ENCODE measurements at places on chromosomes 6 and 20.

GRCh38 chr20:59141818-59142581, 21.6 kb upstream of the ZNF831 start:
- DNase-seq, result no peak

DNA sequence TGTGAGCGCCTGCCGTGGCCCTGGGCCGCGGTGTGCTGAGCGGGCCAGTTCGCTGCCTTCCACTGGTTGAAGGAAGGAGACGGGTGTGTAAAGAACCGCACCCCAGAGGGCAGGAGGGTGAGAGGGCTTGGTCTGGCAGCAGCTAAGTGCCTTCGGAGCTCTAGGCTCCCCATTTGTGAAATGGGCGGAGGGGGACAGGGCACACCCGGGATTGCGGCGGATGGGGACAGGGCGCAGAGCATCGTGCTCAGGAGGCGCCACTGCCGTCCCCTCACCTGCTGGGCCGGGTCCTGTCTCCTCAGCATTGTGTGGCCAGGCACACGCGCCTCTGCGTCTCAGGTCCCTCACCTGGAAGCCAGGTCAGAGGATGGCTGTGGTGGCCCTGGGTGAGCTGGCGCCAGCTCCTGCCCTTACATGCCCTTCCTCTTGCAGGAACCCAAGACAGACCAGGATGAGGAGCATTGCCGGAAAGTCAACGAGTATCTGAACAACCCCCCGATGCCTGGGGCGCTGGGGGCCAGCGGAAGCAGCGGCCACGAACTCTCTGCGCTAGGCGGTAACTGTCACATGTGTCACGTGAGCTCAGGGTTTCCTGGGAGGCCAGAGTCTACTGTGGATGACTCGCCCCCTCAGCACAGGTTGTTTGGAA, 3.1 kb downstream of the ADRM1 start:
- DNase-seq, result no peak

DNA sequence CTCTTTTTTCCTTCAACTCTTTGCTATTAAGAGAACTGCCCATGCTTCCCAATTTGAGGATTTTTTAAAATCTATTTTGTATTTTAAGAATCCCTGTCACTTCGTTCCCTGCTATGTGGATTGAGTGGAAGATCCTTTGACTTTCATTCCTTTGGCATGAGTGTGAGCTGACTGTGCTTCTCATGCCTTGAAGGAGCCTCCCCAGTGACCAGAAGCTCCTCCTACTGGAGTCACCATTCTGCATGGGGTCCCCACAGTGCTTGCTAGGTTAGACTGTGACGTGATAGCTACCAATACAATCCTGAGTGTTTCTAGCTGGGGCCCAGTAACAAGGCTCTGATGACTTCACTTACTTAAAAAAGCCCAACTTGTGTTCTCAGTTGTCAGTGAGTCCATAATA, 104.4 kb upstream of the LAMP5 start:
- no peak for DNase-seq

DNA sequence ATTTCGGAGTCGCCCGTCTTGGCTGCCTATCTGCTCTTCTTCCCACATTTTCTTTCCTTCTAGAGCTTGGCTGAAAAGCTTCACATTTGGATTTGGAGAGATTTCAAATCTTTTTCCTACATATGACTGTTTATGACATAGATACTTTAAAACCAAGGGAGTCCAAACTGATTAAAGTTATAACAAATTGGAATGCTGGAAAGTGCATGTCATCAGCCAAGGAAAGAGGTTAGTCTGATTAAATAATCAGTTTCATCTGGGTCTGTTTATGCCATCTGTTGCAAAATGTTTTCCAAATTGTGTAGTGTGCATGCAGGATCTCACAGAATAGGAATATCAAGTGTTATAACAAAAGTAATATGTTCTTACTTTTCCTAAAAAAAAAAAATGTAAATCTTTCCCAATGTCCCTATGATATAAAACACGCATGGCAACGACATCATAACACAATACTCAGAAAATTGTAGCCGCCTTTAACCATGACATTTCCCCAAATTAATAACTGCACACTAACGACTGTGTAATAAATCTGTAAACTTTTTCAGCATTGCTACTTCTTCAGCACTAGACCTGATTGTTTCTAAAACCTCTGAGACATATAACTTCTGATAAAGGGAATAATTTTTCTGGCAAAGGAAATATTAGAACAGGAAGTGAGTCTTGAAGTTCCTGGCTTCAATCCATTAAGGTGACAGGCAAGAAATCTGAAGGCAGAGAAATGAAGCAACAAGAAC, 230.2 kb upstream of the FOXQ1 start:
- DNase-seq, result no peak

GRCh38 chr6:142879076-142879475, 65.9 kb downstream of the HIVEP2 start:
- DNase-seq, result no peak

GRCh38 chr6:3722785-3723184, 28.7 kb downstream of the PXDC1 start:
- no peak for DNase-seq
